CD4-positive, alpha-beta T cell treated with Interleukin-17A for 1 hour (primary cell): ENCODE measurements at places on chromosomes 7 and 10.

DNA sequence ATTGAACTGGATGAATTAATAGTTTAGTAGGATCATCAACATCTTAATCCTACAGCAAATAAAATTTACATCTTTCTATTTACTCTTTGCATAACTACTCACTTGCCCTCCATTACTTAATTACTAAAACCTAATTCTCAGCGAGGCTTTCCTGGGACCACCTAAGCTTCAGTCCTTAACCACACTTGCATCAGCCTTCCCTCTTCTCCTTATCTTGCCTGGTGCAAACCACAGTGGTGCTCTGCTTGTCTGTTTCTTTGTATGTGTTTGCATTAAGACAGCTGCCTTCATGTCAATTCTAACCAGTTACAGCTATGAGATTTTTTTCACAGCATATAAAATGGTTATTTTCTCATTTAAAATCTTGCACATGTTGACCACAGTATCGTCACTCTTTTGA lies 72.6 kb upstream of the ZNF92 start:
- DNase-seq, result no peak

- DNase-seq, result no peak
These were observed 96.2 kb downstream of the LHPP start for GRCh38 chr10:124557648-124558338.

DNA sequence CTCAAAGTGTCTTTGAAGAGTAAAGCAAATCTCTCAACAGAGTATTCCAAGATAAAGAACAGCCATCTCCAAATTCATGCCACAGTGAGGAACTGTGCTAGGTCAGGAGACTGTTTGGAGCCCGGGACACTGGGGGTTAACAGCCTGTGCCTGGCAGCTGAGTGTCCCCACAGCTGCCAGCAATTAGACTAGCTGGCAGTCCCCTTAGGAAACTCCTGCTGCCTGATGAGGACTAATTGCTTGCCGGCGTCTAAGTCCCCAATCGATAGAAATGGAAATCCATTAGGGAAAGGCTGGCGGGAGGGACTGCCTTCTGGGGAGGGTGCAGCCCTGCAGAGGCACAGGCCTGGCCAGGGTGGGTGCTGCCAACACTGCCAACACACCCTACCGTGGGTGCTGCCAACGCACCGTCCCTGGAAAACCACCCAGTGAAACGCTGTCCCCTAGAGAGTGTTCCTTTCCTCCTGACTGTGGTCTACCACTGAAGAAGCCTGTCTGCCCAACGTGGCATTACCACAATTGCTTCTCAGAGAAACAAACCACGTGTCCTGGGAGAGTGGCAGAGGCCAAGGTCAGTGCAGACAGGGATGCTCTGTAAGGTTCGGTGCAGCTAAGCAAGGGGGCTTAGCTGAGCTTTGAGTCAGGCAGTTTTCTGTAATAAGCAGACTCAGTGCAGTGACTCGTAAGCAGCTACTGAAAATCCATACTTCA lies 60.8 kb downstream of the XRCC2 start:
- no peak for DNase-seq

DNA sequence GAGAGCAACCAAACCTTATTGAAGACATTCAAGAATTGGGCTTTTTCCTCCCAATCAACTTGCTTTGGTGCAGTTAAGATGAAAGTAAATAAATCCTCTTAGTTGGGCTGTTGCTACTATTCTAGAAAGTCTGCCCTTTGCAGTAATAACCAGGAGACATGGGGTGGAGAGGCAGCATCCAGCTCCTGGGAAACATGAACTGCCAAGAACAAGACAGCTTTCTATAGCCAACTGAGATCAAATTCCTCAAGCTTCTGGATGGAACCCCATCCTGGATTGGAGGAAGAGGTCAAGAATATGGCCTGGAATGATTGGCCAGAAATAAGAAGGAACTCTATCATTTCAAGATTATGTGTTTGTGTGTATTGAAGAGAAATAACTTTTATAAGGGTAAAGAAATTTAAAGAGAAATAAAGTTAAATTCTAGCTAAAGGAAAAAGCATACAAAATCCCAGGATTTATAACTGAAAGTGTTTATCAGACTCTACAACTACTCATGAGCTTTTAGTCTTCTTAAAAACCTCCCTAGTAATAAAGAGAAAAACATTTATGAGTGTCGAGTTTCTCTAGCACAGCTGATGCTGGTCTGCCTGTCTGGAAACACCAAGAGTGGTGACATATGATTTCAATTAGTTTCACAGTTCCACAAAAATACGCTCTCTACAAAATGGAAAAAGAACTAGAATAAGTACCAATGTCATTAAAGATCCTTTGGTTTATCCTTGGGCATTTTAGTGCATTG lies 70.1 kb upstream of the COL1A2 start:
- no peak for DNase-seq

- no peak for DNase-seq
These were observed 138.8 kb upstream of the SHH start for GRCh38 chr7:155950898-155951553.

DNA sequence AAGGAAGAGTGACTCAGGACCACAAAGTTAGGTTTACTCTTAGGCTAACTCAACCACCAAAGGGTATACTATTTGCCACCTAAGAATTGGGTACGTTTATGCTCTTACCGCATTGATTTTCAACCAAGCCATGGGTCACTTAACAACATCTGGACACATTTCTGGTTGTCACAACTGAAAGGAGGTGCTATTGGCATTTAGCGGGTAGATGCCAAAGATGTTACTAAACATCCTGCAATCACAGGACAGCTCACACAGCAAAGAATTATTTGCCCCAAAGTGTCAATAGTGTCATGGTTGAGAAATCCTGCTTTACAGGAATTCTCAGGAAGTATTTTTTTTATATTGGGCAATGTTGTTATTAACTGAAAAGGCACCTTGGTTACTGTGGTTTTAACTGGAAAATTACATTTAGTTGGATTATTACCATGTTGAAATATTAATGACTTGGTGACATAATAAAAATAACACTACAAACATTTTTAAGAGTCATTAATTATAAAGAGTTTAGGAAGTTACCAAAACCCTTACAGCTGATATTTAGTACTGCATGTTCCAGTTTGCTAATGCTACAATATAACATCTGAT lies 185.0 kb upstream of the TMEM196 start:
- no peak for DNase-seq

- no peak for DNase-seq
These were observed 684 bp upstream of the HOXA5 start for GRCh38 chr7:27143950-27144780.

GRCh38 chr10:64041989-64042490 lies 520.8 kb downstream of the REEP3 start:
- no peak for DNase-seq

DNA sequence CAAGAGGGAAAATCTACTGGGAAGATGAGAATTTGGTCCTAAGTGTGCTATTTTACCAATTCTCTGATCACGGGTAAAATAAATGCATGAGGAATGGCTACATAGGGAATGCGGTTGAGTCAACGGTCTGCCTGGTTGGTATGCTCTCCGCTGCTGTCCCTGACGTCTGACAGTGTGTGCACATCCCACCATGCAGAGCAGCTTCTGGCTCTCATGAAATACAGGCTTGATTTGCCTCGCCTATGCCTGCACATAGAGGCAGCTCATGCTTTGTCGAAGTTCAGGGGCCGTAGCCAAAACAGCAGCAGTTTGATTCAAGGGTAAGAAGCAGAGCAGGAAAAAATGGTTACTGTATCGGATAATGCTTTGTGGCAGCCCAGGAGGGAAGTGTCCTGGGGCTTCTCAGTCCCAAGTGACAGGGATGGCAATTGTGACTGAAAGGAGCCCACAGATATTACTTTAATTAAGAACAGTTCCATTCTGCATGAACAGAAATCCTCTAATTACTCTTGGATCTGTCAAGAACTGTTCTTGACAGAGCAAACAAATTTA lies 268.4 kb upstream of the SLC26A5 start:
- no peak for DNase-seq

DNA sequence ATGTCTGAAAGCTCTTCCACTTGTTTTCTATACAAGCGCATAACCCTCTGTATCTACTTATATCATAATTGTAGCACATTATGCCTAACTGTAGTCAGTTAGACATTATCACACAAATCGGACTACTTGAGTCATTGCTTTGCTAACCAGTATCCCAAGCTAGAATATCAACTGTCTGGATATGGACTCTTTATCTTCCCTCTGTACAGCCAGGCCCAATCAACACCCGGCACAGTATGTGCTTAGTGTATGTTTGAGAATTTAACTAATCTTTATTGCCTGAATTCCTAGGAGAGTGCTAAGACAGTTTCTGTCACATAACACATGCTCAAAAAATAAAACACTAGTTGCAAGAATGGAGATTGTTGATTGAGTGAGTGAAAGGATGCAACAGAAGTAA lies 211.2 kb downstream of the ARL4A start:
- no peak for DNase-seq

- no peak for DNase-seq
These were observed 41.8 kb downstream of the CPED1 start for GRCh38 chr7:121030308-121030707.

- DNase-seq, result no peak
These were observed 49.0 kb downstream of the SCIN start for GRCh38 chr7:12619461-12620069.

DNA sequence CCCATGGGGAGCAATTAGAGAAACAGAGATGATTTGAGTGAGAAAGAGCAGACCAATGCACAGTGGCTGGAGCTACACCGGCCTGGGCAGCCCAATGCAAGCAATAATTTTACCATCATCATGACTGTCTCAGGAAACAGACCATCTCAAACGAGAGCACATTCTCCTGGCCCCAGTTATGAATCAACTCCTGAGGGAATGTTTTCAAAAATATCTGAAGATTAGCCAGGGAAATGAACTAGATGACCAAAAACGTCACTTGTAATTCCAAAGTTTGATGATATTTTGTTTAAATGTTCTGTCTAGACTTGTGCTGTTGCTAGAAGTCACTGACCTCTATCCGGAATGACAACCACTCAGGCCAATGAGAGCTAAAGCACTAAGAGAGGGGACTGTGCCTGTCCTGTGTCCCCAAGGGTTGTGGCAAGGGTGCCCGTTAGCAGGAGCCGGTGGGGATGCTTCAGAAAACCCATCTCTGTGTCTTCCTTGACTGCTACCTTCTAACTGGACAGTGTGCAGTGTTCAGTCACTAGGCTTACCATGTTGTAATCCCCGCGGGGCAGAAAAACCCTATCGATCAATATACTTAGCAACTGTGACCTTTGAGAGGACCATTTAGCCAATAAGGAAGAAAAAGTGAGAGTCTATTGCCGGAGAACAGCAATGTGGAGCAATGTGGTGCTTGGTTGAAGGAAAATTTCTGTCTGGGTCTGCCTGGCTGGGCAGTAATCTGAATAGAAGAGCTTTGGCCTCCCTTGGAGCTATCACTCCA lies 202.4 kb downstream of the ADAM12 start:
- DNase-seq, result no peak

DNA sequence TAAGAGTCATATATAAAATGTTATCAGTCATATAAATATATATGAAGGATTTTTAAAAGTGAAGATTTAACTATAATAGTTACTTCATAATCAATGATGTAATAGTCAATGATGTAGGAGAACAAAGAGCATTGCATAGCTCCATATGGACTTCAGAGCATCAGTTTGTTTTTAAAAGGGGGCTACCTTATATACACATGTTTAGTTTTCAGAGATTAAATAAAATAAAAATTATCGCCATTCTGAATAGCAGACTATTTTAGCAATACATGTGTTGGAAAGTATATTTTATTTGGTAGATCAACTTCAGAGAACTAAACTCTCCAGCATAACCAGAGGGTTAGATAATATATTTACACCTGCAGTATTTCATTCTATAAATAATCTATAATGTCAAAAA lies 29.1 kb upstream of the EPC1 start:
- DNase-seq, result no peak

GRCh38 chr7:123675181-123675473 lies 19.5 kb downstream of the LMOD2 start:
- no peak for DNase-seq

GRCh38 chr7:147916573-147916972 lies 674.0 kb upstream of the C7orf33 start:
- DNase-seq, result no peak

DNA sequence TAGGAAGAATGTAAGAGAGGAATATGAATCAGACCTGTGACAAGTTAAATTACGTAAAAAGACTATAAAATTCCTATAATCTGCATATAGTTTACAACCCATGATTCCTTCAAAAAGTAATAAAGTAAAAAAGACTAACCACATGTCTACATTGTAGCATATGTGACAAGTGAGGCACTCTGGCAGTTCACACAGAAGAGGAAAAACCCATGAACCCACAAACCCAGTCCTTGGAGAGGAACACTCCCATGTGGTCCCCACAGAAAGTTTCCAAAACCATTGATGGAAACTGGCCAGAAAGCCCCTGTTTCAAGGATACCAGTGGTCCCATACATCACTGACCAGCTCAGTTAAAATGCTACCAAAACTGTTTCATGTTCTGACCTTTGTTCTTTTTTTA lies 15.7 kb downstream of the KDM7A start:
- no peak for DNase-seq

- no peak for DNase-seq
These were observed 162.5 kb upstream of the MALRD1 start for GRCh38 chr10:18886102-18886501.

GRCh38 chr7:39744620-39745019 lies 121.2 kb downstream of the RALA start:
- DNase-seq, result no peak

GRCh38 chr7:132390705-132391104 lies 185.6 kb downstream of the PLXNA4 start:
- DNase-seq, result peak; percentile 13

- DNase-seq, result no peak
These were observed 9.2 kb upstream of the EPHA1 start for GRCh38 chr7:143417734-143418383.

DNA sequence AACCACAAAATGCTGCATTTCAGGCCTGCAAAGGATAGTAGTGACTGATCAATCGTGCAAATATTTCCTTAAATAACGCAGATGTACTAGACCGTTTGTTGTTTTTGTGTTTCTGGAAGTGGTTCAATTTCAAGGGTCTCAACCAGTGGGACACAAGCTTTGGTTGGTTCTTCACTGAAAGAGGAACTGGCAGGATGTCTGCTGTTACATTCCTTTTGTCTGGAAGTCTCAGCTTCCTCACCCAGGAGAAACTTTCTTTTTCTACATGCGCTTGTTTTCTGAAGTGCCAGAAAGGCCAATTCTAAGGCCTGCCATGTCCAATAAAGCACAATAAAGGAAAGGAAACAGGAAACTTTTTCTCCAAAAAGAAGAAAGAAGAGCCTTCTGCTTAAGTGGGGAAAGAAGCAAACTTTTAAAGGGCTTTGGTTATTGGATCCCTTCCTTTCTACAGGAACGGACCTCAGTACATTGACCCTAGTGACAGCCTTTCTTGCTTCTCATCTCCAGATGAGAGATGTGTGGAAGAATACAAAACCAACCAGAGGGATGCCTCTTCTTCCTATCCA lies 4.1 kb downstream of the DKK1 start:
- DNase-seq, result no peak

DNA sequence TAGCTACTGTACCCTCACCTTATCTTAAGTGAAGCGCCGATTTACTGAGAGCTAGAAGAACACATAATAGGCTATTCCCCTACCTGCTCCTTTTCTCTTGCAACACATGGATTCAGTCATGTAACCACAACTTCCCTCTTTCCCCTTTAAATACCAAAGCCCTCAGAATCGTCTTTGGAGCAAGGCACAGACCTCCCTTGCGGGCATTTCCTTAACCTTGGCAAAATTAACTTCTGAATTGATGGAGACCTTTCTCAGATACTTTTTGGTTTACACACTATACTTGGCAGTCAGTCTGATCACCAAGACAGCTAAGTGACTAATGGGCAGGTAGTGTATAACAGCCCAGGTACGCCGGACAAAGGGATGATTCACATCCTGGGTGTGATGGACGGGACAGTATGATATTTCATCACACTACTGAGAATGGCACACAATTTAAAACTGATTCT lies 72.7 kb upstream of the SEC61G start:
- DNase-seq, result no peak
